ENCODE measurements at places on chromosomes 13 and 19. TPM values are rescaled to one million over a fixed set of nuclear protein-coding genes. Genes with fewer than 3 reads are reported as not detected.

DNA sequence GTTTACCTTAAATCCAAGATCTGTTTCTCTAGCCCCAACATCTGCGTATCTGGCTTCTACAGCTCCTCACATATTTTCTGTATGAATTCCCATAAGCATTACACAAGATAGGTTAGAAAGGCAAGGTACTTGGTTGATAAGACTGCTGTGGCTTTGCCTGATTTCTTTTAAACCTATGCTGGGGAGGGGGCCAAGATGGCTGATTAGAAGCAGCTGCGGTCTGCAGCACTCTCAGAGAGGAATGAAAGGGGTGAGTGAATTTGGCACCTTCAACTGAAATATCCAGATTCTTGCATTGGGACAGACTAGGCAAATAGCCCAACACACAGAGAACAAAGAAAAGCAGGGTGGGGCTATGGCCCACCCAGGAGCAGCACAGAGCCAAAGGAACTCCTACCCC, 12.2 kb upstream of the DLEU7 start:
- no peak for DNase-seq

GRCh38 chr19:867855-868457, 8.5 kb downstream of the CFD start:
- DNase-seq = no peak

The ITGBL1 gene
- 0.22 TPM for total RNA-seq

The HSPH1 gene
- total RNA-seq = 145 TPM
